Endothelial cell of umbilical vein (primary cell): ENCODE measurements at places on chromosomes 7 and 10.
A peak's percentile ranks its signal among the peaks of the same experiment; 100 is the strongest.

DNA sequence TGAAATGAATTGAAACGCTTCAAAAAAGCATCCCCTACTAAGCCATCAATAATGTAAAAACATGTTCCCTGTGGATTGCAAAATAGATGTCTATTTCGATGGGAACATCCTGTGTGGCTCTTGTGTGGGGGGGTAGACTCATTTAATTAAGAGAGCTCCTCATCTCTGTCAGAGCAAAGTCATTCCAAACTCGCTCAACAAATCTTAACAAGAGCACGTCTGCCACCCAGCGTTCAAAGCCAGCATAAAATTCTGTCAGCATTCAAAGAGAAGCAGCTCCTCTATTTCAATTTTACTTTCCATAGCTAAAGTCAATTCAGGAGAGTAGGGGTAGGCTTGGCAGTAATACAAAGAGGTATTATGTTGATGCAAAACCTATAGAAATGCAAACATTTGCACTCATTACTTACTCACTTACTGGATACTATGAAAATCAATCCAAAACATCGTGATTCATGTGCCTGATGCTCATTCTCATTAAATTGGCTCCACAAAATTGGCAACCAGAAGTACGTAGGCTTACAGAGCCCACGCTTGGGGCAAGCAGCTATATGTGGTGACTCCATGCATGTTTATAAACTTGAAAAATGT, 114.9 kb downstream of the IPMK start:
- DNase-seq = peak; percentile 26

DNA sequence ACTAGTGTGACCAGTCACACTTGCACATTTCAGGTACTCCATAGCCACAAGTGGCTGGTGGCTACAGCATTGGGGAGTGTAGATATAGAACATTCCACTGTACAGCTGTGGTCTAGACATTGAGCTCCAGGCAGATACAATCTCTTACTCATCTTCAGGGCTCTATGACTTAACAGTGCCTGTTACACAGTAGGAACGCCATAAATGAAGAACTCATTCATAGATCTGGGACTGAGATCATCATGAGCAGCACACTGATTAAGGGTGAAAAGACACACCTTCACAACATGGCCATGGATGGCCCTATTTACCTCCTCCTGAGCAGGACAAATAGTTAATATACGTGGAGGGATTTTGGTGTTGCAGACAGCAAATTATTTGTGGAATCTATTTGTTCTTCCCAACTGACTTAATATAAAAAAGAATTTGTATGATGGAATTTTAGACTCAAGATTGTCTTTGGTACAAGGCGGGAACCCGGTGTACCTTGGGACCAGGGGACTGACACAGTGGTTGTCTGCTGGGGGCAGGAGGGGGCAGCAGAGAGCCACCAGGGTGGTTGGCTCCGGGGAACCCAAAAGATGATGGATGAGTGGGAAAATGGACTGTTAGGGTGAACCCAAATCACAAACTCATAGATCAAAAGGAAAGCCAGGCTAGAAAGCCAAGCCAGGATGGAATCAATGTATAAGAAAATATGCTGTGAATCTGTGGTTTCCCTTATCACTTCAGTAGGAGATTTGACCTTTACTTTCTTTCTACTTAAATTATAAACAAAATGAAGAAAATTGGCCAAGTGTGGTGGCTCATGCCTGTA, 24.3 kb upstream of the CPA2 start:
- peak; percentile 50 for DNase-seq

DNA sequence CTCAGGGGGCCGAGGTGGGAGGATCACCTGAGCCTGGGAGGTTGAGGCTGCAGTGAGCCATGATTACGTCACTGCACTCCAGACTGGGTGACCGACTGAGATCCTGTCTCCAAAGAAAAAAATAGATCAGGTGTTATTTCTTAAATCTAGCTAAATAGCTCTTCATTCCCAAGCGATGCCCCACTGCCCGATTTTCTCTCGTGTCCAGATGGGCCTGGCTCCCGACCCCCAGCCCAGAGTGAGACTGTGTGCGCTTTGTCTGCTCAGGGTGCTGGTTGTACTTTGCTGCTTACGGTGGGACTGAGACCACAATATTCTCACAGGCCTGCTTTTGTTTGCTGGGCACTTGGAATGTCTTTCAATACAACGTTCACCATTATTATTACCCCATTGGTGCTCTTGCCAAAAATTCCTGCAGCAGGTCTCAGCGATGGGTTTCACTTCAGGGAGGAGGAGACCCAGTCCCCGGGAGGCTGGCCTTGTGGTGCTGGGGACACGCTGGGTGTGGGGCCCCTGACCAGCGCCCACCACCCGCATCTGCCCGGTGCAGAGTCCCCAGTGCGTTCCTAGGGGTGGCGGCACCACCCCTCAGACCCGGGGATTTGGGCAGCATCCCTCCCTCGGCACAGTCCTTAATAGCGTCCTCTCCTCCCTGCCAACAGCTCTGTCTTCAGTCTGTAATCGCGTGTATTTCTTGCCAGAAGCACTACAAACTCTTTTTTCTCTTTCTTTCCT, 20.4 kb upstream of the DPYSL4 start:
- DNase-seq = no peak

- DNase-seq = peak; percentile 68
Observed at GRCh38 chr7:128427289-128427891, 17.6 kb upstream of the IMPDH1 start.

DNA sequence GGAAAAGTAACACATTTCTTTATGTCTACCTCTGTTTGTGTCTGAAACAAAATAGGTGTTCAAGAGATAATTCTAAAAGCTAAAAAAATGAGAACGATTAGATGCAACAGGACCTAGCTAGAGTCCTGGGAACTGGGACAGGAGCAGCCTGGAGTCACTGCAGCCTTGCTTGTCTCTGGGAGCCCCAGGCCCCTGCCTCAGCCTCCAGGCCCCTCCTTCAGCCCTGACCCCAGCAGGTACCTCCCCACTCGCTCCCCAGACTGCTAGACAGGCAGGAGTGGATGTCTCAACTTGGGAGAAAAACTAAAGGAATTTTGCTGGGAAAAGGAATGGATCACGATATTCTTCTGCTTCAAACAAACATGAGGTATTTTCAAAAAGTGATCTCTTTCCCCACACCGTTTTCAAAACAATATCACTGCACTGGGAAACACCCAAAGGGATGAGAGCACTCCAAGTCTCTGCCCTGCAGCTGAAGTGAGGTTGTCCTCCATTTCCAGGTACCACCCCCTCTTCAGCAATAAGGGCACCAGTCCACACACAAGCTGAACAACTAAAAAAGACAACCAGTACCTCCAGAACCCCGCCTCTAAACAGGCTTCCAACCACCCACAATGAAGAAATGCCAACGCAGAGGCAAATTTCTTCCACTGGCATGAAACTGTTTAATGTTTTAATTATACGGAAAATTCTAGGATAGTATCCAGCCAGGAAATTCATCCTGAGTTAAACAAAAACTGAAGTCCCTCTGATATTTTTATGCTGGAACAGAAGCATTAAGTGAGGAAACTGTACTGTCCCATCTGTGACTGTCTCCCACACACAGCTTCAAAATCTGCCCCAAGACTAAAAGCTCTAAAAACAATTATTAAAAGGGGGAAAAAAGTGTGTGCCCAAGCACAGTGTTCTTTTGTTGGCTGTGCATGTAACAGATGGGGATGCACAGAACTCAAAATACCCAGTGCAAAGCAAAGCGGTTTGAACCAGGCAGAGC, 47.2 kb downstream of the XPNPEP1 start:
- DNase-seq = no peak

- DNase-seq = no peak
Observed at GRCh38 chr10:24344279-24344678, 135.3 kb downstream of the KIAA1217 start.

GRCh38 chr7:90994601-90995000, 269.6 kb upstream of the FZD1 start:
- DNase-seq = no peak

- no peak for DNase-seq
Observed at GRCh38 chr10:102682416-102682815, 31.8 kb downstream of the ARL3 start.

DNA sequence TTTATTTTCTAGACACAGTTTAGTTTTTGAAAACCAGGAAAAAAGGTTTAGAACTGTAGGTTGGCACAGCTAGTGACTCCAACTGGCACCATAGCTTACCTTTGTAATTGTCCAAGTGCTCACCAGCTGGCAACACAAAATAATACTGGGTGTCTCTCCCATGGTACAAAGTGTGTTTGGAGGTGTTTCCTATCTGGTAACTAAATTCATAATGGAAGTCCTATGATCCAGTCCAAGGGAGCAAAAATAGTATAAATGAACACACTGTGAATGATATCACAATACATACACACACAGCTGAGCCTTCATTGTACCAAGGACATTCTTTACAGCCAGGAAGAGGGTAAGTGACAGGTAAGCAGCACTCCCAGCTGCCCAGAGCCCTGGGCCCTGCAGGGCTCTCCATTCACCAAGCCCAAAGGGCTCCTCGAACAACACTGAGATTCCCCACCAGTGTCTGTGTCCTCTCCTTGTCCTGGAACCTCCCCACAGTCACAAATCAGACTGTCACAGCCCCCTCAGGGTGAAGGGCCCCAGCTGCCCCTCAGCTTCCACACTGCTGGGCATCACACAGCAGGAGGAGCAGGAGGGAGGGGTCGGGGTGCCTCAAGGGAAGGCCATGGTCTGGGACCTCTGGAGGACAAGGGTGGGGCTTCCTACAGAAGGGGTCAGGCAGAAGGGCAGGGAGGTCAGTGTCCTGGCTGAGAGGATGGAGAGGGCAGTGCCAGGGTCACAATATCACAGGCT, 72.1 kb downstream of the PKD1L1 start:
- no peak for DNase-seq

GRCh38 chr10:3077509-3077908, 10.2 kb downstream of the PFKP start:
- DNase-seq = no peak
